ENCODE measurements at places on chromosomes 2 and 18. TPM values are rescaled to one million over a fixed set of nuclear protein-coding genes. Genes with fewer than 3 reads are reported as not detected.

- no peak for DNase-seq
Measured at GRCh38 chr2:145137211-145137610, 617.3 kb upstream of the ZEB2 start.

DNA sequence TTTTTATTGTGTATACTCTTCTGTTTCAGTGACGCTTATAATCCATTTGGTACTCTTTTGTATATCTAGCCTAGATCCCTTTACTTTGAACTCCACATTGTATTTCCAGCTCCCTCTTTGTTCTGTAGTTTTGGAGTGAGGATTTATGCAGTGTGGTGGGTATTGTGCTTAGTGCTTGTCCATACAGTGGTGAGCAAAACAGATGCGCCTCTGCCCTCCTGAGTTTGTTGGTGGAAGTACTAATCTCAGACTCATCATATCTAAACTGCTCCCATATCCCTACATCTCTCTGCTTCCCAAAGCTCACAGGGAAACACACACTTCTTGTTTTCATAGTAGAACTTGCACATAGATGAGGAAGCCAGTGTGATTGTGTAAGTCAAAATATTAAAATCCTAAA lies 12.1 kb downstream of the PTCD3 start:
- DNase-seq, result no peak

- DNase-seq, result peak; percentile 58
Measured at GRCh38 chr18:13216092-13216582, 2.4 kb upstream of the LDLRAD4 start.

GRCh38 chr2:10933700-10934225 lies 22.0 kb downstream of the KCNF1 start:
- no peak for DNase-seq

- DNase-seq, result no peak
Measured at GRCh38 chr2:216284708-216285107, 87.6 kb downstream of the MARCHF4 start.

DNA sequence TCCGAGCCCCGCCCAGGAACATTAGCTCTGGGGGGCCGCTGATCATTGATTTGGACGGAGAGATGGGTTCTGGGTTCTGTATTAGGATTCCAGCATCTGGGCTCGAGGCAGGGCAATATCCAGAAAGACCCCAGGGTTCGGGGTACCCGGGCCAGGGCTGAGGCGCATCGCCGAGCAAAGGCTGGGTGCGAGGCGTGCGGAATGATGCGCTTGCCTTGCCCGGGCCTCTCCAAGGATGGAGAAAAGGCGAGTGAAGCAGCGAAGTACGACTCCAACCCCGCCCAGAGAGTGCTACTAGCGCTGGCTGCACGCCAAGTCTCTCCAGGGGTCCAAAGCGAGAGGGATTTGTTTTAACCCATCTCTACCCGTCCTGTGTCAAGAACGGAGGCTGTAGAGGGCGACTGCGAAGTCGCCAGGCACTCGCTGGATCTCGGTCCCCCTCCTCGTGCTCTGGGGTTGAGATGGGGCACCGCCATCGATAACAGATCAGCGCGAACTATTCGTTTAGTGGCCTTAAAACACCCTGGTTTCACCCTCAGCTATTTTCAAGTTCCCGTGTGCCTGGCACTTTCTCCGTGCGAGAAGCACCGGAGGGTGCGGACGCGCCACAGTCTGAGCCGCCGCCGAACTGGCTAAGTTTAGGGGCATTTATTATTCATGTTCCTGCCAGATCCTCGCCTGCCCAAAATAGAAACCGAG lies 1.9 kb downstream of the ADCYAP1 start:
- DNase-seq, result no peak

The ADD2 gene
- total RNA-seq, result 24.3 TPM

DNA sequence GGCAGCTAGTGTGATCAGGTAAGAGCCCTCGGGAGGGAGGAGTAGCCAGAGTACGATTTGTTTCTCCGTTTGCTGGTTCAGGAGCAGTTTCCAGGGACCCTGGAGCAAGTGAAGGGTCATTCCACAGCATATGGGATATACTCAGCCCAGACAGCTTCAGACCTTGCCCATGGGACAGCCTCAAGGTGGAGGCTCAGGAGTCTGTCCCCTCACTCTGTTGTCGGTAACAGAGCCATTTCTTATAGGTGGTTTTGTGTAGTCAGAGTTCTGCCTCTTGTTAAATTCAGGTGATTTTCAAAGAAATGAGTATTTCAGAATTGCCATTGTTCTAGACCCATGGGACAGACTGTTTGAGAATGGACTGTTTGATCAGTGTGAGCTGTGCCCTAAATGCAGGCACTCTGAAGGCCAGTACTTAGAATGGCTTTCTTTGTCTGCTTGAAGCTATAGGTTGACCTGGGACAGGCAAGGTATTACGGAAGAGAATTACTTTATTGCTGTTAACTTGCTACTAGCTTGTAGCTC lies 15.2 kb downstream of the FMNL2 start:
- no peak for DNase-seq

- DNase-seq, result no peak
Measured at GRCh38 chr2:205800773-205801172, 118.5 kb downstream of the NRP2 start.

DNA sequence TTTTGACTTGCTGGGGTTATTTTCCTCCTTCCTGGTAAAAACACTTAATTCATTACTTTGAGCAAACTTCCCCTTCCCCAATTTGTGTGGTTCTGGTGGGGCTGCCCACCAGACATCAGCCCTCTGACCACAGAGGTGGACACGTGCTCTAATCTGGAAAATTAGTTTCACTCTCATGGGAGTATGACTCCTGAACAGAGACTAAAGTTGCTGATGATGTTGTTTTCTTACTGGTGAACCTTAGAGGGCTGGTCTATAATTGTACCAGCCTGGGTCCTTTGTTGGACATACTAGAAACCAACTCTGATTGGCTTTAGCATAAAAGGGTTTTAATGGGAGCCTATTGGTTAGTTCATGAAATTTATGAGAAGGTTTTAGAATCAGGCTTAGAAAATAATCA lies 54.1 kb upstream of the ACYP2 start:
- DNase-seq, result no peak

- no peak for DNase-seq
Measured at GRCh38 chr2:232772531-232772930, 3.8 kb downstream of the KCNJ13 start.

DNA sequence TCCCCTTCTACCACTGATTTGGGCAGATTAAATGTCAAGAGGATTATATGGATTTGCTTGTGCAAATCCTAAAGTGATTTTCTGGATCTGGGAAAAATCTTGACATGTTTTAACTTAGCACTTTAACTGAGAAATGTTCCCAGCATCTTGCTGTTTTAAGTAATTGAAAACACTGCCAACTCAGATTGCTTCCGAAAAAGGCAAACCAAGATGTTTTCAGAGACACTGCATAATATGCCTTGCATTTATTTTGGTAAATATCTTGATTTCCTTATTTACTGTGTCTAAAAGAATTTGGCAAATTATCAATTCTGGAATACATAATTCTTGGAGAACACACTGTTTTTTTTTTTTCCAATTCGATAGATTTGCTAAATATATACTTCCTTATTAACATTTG lies 385.0 kb upstream of the FAM98A start:
- no peak for DNase-seq

- DNase-seq, result no peak
Measured at GRCh38 chr2:100986157-100986556, 15.9 kb upstream of the RPL31 start.

GRCh38 chr2:25371253-25372241 lies 29.8 kb upstream of the DNMT3A start:
- DNase-seq, result no peak

The TRAK2 gene
- 22.1 TPM for total RNA-seq

The CD8A gene
- total RNA-seq, result 180 TPM

The TMEM200C gene
- not detected for total RNA-seq

- DNase-seq, result no peak
Measured at GRCh38 chr2:85601771-85602475, 575 bp downstream of the TMEM150A start.

The IL1B gene
- total RNA-seq, result not detected

The DOK6 gene
- total RNA-seq, result not detected

DNA sequence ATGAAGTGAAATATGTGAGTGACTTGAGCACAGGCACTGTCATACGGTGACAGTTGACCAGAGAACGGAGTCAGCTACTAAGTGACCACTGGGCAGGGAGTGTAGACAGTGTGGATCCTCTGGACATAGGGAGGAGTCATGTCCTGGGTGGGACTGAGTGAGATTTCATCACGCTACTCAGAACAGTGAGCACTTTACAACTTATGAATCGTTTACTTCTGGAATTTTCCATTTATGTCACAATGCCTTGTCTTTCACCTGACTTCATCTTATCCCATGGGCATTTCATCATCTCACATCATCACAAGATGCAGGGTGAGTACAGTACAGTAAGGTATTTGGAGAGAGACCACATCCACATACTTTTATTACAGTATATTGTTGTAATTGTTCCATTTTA lies 29.0 kb downstream of the PTPRM start:
- no peak for DNase-seq

GRCh38 chr2:166563894-166564293 lies 69.8 kb upstream of the SCN7A start:
- no peak for DNase-seq

DNA sequence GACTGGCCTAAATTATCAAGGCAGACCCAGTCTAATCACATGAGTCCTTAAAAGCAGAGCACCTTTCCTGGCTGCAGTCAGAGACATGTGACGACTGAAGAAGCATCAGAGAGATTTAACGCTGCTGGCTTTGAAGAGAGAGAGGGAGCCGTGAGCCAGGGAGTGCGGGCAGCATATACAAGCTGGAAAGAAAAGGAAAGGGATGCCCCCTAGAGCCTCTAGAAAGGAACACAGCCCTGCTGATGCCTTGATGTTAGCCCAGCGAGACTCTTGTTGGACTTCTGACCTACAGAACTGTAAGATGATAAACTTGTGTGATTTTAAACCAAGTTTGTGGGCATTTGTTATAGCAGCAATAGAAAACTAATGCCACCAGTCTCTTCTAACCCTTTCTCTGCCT lies 58.1 kb downstream of the HEATR5B start:
- no peak for DNase-seq

The RGPD4 gene
- total RNA-seq, result not detected

DNA sequence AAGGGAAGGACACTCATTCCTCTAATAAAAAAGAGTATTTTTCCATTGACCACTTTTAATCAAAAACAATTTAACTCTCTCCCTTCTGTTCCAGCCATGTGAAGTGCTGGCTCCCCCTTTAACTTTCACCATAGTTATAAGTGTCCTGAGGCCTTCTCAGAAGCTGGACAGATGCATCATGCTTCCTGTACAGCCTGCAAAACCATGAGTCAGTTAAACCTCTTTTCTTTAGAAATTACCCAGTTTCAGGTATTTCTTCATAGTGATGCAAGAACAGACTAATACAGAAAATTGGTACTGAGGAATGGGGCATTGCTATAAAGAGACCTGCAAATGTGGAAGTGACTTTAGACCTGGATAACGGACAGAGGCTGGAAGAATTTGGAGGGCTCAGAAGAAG lies 643.6 kb upstream of the DDX18 start:
- no peak for DNase-seq

Measured in activated T-cell treated with anti-CD3 and anti-CD28 coated beads, Interleukin-2, amount 50 U/mL, for 72 hours (primary cell).